ENCODE measurements at places on chromosomes 5 and 9. TPM values are rescaled to one million over a fixed set of nuclear protein-coding genes. Genes with fewer than 3 reads are reported as not detected.

- DNase-seq = no peak
Observed at GRCh38 chr5:148403344-148403743, 19.6 kb downstream of the FBXO38 start.

The ANKRD34B gene
- not detected for total RNA-seq

DNA sequence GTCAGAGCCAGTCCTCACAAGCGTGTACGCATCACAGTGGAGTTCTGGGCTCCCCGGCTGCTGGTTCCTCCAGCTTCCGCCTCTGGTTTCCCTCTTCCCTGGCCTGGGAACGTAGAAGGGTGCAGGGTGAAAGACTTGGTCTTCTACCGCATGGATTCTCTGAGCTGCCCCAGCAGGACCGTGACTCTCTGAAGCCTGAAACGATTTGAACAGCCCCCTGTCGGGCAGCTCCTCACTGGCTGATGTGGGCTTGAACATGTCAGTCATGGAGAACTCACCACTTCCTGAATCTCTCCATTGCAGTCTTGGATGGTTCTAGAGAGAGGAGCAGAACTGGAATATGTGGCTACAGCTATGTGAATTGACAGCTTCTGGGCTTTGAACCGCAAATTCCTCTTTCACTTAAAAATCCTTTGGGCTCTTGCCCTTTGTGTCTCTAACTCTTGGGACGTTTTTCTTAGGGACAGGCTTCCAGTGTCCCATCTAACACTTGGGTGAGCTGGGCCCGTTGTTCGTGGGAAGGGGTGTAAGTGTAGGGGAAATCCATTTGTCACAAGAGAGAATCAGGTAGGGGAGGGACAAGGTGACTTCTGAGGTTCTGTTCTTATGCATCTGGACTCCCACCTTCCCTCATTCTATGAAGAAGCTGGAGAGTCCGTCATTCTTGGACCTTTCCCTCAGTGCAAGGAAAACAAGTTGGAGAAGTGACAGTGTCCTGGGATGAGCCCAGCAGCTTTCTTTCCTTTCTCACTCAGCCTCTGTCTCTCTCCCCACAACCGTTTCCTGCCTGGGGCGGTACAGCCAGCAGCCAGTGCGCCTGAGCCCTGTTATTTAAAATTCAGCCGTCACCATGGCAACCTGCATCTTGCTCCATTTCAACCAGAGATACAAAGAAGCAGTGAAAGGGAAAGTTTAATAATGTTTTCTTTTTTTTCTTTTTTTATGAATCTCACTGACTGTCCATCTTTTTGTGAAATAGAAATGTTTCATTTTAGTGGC, 84.7 kb downstream of the PTTG1 start:
- no peak for DNase-seq

GRCh38 chr9:133945314-133945975, 46.7 kb downstream of the VAV2 start:
- DNase-seq = peak; percentile 77

- DNase-seq = no peak
Observed at GRCh38 chr5:3384531-3384930, 211.1 kb upstream of the IRX1 start.

GRCh38 chr5:168683247-168683926, 104.2 kb upstream of the PANK3 start:
- DNase-seq = peak; percentile 70

DNA sequence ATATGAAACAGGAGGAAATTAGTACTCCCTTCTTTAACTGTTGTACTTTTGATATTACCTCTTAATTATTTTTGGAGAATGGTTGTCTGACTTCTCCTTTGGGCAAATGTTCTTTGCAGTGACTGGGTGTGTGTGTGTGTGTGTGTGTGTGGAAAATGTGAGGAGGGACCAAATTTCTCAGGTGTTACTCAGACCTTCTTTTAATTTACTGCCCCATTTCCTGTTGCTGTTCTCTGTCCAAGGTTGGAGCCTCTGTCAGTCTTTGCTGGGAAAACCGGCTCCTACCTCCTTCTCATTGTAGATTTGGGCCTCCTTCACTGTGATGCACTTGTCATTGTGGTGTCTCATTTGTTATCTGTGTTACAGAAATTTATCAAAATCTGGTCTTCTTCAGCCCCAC, 68.4 kb downstream of the PBX3 start:
- no peak for DNase-seq

The ASPN gene
- total RNA-seq = 376 TPM

GRCh38 chr5:53469946-53470687, 10.3 kb upstream of the FST start:
- no peak for DNase-seq

DNA sequence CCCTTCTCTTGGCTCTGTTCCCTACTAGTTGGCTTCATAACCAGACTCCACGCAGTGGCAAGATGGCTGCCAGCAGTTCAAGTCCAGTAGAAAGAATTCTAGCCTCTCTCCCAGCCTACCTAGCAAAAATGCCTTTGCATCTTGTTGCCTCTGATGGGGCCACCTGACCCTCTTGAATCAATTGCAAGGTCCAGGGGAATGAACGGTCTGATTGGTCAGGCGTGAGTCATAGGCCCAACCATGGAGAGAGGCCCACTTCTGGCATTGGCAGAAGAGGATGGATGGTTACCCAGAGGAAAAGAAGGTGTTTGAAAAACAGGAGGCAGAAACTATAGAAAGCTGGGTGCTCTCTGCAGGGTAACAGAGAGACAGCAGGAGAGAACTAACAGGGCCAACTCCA, 622.6 kb downstream of the CCDC171 start:
- DNase-seq = no peak

The CHD1 gene
- total RNA-seq = 27.0 TPM

DNA sequence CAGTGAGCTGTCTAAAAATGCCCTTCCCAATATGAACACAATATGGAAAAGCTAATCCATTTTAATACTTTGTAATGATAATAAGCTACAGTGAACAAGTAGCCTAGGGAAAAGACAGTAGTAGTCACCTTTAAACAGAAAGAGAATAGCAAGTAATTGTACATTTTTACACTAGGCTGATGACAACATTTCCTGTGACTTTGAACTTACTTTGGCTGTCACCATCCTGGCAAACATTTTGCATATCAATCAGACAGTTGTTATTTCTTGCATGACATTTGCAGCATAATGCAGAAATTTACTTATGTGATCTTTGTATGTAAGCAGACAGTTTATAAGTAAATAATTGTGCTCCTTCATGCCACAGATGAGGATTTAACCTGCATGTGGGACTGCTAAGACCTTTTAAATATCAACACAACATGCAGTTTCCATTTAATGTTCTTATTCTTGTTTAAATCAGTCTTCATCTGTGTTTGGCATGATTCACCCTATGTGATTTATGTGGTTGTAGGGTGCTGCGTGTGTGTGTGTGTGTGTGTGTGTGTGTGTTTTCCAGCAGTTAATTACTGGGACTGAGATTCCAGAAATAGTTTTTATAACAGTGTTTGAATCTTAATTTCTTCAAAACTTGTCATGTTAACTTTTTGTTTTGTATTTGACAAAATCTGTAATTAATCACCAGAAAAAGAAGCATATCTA, 997.1 kb upstream of the ARRDC3 start:
- DNase-seq = no peak

DNA sequence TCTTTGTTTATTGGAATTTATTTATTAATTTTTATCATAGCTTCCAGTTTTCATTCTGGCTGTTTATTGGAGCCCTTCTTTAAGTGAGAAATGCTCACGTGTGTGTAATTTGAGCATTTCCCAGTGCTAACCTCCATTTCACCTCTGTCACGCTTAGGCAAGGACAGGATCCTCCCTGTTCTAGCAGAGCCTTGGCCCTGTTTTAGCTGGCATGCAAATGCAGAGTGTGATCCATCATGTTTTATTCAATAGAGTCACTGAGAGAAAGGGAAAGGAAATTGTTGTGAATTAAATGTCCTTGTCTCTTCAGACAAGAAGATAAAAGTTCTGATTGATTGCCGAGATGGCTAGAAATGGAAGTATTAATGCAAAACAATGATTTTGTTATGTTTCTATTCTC, 137.3 kb upstream of the ACO1 start:
- no peak for DNase-seq

GRCh38 chr5:53326424-53327153, 153.8 kb upstream of the FST start:
- no peak for DNase-seq

DNA sequence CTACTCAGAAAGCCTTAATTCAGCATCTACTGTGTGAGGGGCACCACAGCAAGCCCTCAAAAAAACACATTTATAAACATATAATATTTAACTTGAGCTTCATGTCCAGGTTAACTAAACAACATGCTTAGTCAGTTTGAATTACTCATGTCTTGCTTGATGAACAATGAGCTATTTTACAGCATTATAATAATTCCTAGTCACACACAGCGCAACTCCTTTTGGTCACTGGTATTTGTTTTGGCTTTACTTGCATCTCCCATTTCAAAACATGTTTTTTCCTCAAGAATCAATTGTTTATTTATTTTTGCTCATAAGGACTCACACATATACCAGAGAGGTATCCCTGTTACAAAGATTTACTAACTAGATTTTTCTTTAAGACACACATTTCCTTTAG, 616.7 kb upstream of the DAB2 start:
- no peak for DNase-seq

DNA sequence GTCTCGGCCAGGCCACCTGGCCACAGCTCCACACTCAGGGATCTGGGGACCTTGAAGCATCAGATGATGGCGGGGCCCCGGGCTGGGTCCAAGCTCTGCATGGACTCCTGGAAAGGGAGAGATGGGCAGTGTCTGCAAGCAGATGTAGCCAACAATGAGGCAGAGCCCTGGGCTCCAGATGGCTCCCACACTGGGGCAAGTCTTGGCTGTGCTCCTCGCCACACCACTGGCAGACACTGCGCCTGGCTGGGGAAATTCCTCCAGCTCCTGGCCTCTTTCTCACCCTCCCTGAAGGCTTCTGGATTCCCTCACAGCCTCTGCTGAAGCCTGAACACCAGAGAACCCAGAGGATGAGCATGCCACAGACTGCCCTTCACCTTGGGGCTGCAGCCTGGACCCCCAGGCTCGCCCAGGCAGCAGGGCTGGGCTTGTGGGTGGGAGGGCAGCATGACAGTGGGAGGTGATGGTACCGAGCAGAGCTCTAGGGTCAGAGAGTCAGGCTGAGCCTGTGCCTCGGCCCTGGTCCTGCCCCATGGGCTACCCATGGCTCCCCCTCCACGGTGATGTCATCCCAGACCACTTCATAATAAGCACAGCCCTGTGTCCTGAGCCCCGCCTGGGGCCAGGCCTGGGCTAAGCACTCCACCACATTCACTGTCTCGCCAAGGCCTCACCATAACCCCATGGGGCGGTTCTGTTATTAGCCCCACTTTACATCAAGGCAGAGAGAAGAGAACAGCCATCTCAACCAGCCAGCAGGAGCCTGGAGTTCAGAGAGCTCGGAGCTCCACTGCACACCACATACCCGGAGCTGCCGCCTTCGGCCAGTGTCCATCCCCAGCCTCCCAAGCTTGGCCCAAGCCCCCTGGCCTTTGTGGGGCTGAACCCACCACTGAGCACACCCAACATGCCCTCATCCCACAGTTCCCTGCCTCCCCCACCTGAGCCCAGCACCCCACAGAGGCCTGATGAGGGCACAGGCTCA, 62.2 kb upstream of the ADAMTS2 start:
- DNase-seq = peak; percentile 69

GRCh38 chr5:73805449-73805848, 179.5 kb downstream of the ARHGEF28 start:
- no peak for DNase-seq

GRCh38 chr5:75964008-75964407, 119.2 kb upstream of the SV2C start:
- DNase-seq = no peak

DNA sequence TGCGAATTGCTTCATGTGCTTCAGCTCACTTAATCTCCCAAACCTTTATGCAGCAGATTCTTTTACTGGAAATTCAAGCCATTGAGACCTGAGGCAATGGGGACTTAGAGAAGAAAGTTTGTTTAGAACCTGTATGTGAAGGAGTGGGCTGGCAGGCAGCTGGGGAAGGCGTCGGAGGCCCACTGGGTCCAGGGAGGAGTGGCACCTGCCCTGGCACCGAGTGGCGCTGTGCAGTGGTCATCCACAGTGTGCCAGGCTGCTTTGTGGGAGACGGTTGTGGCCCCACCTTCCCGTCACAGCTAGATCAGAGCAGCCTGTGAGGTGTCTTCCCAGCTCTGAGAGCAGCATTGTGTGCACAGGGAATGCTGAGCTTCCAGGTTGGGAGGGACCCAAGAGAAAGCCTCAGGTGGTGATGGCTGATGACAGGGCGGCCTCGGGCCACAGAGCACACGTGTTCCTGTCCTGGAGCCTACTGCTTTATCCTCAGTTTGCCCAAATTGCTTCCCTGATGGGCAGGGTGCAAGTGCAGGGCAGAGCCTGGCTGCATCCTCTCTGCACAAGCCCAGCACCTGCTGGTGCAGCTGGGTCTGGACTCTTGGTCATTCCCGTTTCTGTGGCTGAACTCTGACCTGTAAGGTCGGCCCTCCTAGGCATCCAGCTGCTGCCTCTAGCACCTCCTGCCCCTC, 175.2 kb downstream of the CACNA1B start:
- peak; percentile 47 for DNase-seq

The FBP2 gene
- not detected for total RNA-seq

- no peak for DNase-seq
Observed at GRCh38 chr9:13586587-13587374, 307.3 kb upstream of the MPDZ start.

- DNase-seq = no peak
Observed at GRCh38 chr9:92639791-92640271, 30.1 kb downstream of the IPPK start.

- no peak for DNase-seq
Observed at GRCh38 chr5:81428861-81429260, 34.9 kb upstream of the ACOT12 start.

DNA sequence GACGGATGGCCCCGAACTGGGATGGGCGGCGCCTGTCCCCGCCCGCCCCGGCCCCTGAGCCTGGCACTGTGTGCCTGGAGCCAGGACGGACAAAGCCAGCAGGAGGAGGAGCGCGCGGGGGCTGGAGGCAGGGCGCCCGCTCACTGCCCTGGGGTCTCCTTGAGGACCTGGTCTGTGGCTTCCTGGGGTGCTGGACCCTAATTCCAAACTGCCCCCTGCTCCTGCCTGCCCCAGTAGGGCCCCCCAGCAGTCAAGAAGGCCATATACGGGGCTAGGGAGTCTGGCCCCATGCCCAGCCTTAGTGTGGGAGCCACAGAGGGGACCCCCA, 29.2 kb upstream of the RXRA start:
- DNase-seq = peak; percentile 39

- DNase-seq = no peak
Observed at GRCh38 chr9:18910435-18910834, 122.6 kb downstream of the SAXO1 start.

GRCh38 chr5:134609232-134609851, 23.3 kb downstream of the SAR1B start:
- no peak for DNase-seq

- peak; percentile 100 for DNase-seq
Observed at GRCh38 chr9:127770905-127771569, 7.4 kb downstream of the SH2D3C start.

- DNase-seq = no peak
Observed at GRCh38 chr9:13252852-13253251, 26.6 kb downstream of the MPDZ start.

The SLC6A3 gene
- total RNA-seq = not detected
